Stimulated activated naive CD8-positive, alpha-beta T cell treated with anti-CD3 and anti-CD28 coated beads, Interleukin-15, amount 100 ng/mL, for 72 hours (primary cell): ENCODE measurements at places on chromosomes 3 and 15.

DNA sequence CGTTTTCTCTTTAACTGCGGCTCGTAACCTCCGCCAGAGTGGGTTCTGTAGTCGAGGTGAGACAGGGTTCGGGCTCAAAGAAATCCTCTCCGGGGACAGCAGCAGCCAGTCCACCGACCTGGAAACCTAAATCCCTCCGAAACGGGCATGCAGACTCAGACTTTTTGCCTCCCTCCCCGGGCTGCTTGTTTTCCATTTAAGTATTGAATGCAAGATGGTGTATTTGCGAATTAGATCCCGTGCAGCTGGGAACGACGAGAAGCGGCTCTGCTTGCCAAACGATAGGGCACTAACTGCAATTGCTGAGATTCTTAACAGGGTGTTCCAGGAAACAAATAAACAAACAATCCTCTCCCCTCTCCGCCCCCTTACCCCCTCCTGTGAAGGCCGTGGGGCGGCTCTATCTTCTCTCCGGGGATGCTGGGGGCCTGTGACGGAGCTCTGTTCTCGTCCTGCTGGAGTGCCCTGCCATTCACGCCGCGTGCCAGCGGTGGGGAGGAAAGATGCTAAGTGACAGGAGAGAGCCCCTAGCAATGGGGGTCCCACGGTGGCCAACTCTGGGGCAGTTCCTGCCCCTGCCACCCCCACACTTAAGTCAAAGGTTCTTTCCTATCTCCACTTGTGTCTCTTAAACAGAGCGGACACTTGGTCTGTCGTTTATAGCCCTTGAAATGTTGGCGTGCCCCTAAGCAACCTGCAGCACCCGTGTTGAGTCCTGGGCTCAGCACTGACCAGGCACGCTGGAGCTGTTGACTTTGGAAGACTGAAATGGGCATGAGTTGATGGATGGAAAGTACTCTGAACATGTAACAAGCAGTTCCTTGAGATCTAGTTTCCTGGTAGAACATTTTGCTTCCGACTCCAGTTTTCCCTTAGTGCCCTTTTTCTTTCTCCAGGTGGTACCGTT lies 1.3 kb upstream of the ETV5 start:
- no peak for DNase-seq

- no peak for DNase-seq
Observed at GRCh38 chr3:195025884-195026200, 245.1 kb downstream of the XXYLT1 start.

- no peak for DNase-seq
Observed at GRCh38 chr15:89089316-89090230, 1.3 kb downstream of the ABHD2 start.

GRCh38 chr3:101038393-101038792 lies 45.2 kb upstream of the ABI3BP start:
- no peak for DNase-seq

- no peak for DNase-seq
Observed at GRCh38 chr3:104460477-104461406, 906.0 kb upstream of the ALCAM start.

DNA sequence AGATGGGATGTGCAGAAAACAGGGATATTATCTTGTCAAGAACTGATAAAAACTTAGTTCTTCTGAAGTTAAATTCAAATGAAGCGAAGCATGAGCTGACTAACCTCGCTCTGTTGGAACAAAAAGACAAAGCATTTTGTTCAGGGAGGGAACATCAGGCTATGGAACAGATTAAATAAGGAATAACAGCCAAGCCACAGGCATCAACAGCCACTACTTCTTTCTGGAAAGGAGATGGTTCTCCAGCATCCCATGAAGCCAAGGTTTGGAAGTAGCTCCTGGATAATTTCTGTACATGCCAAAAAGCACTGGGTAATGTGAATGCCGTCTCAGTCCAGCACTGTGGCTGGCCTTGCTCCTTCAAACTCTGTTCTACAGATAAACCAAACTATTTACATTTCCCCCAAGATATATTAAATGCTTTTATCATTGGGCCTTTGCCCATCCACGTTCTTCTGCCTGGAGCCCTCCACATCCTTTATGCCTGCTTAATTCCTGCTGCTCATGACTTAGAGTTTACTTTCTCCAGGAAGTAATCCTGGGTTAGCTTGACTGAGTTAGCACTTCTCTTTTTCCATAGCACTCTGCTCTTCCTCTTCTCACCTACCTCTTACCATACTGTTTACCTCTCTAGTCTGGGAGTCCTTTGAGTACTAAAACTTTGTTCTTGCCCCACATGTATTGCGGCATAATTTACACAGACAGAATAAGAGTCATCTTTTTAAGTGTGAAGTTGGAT lies 232.0 kb downstream of the CLSTN2 start:
- DNase-seq, result no peak

- DNase-seq, result no peak
Observed at GRCh38 chr15:36722555-36722954, 143.1 kb downstream of the CDIN1 start.
